ENCODE measurements at places on chromosomes 7 and 10.

GRCh38 chr7:150412518-150413488 is 33.7 kb downstream of the ZNF775 start:
- DNase-seq = no peak

GRCh38 chr7:12030116-12030515 is 181.0 kb upstream of the TMEM106B start:
- no peak for DNase-seq

- no peak for DNase-seq
Measured at GRCh38 chr10:62393237-62393636, 19.1 kb downstream of the ZNF365 start.

GRCh38 chr7:51082096-51082840 is 234.3 kb downstream of the COBL start:
- DNase-seq = no peak
